ENCODE measurements at places on chromosomes 2 and 18.

DNA sequence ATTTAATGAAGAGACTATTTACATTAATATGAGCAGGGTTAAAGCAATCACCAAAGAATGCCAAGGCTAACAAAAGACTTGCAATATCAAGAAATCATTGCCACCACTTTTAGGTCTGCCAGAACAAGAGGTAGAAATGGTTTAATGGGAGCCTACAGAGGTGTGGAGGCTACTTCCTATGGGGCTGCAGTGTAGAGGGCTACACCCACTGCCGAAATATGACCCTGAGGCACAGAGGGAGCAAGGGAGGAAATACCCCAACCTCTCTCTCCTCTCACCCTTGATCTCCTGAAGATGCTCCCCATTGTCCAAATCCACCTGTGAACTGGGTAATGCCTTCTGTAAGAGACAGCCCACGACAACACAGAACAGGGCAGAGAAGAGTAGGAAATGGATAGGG is 315.4 kb downstream of the SMAD2 start:
- no peak for DNase-seq

DNA sequence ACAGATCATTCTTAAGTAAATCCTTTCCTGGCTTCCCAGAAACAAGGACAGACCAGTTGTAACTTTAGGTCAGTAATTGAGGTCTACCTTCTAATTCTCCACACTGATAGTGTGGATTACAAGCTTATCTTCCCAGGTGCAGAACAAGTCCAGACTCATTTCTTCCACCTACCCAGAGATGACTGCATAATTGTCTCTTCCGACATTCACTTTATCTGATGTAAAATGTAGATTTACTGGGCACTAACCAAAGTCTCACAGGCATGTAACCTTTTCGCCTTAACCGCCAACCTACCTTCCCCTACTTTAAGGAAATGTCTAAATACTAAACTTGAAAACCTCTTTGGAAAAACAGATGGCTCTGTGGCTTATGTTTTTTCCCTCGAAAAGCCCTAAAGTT is 96.2 kb downstream of the NCK2 start:
- DNase-seq = no peak

GRCh38 chr18:36085195-36085594 is 17.8 kb upstream of the RPRD1A start:
- no peak for DNase-seq

GRCh38 chr2:178761759-178762371 is 45.4 kb downstream of the TTN start:
- peak; percentile 11 for DNase-seq

DNA sequence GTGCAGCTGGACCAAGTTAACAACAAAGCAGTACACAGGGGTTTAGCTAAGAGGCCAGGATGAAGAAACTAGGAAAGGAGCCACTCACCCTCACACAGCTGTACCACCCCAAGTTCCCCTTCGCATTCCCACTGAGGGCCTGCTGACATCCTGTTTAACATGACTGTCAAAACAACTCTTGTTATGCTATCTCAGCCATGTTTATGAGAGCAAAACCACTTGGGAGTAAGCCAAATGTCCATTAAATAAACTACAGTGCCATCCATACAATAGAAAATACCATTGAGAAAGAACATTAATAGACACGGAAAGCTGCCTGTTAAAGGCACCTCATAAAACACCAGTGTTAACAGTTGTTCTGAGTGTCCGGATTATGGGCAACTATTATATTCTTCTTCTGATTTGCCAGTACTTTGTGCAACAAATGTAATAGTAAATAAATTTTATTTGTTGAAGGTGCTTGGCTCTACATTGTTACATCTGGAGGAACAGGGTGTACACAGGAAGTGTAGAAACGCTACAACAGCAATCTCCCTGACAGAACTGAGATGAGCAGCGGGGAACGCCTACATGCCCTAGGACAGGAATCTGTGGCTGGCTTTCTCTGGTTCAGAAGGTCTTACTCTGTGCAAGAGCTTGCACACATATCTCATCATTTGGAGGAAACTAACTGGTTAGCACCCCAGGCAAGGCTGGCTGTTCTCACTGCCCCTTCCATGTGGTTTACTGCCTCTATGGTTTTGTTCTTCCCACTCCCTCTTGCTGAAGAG is 85.6 kb downstream of the EHD3 start:
- DNase-seq = no peak

GRCh38 chr2:207164006-207164831 is 1.5 kb downstream of the KLF7 start:
- peak; percentile 14 for DNase-seq

- DNase-seq = no peak
Observed at GRCh38 chr2:2793925-2794560, 463.0 kb upstream of the MYT1L start.
